Posterior vena cava (tissue), 2 donors: ENCODE measurements at places on chromosomes 2 and 18.

- DNase-seq, result no peak
Measured at GRCh38 chr2:42928692-42929545, 136.5 kb upstream of the HAAO start.

DNA sequence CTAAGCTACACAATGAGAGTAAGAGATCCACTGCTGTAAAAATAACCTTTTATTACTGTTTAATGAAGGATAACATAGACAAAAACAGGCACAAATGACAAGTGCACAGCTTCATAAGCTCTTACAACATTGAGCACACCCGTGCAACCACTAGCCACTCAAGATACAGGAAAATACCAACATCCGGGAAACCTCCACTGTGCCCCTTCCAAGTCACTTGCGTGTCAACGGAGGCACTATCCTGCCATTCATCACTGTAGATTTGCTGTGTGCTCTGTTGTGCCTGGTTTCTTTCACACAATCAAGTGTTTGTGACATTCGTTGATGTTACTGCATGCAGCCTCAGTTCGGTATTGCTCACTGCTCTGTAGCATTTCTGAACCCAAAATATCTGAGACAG lies 292.9 kb upstream of the MYT1L start:
- DNase-seq, result no peak

DNA sequence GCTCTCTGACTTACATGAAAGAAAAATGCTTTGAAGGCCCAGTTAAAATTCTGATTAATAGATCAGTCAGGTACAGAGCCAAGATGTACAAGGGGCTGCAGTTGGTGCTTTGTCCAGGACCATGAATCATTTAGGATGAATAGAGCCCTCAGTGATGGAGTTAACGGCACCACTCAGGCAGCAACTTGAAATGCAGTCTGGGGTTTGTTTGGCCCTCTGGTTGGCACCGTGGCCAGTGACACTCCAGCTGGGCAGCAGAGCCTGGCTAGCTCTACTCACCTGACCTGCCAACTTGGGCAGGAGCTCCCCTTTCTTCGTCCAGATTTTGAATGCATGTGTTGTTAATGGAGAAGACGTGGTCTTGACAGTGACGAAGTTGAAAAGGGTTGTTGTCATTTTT lies 493.0 kb upstream of the ACVR2A start:
- no peak for DNase-seq

DNA sequence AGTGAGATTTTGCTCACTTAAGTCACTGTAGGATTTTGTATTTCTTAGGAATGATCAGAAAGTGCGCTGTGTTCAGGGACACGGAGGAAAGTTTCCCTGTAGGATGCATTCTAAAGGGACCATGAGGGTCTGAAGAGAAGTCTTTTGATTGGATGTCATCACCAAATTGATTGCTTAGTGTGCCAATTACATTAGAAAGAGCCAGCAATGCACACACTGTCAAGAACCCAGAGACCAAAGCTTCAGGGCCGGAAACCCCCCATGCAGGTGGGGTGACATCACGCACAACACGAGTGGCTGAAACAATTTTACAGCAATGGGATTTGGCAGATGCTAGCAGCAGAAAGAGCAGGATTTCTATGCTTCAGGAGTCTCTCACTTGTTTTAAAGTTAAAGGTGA lies 242.4 kb downstream of the NAPG start:
- no peak for DNase-seq

GRCh38 chr2:212766921-212767320 lies 228.3 kb upstream of the ERBB4 start:
- DNase-seq, result no peak

DNA sequence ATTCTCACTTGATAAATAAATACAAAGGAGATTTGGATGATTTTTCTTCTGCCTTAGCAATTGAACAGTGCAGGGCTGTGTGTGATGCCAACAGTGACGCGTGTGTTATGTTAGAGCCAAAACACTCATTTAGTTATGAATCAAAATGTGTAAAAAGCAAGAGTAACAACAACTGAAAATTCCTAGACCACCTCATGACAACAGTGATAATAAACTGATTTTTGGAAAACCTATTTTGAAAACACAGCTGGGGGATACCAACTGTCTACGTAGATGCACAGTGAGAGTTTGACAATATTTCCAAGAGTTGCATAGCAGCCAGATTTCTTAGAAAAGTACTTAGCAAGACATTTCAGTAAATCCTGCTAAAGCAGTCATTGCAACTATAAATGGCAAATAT lies 323.9 kb downstream of the GALR1 start:
- no peak for DNase-seq

DNA sequence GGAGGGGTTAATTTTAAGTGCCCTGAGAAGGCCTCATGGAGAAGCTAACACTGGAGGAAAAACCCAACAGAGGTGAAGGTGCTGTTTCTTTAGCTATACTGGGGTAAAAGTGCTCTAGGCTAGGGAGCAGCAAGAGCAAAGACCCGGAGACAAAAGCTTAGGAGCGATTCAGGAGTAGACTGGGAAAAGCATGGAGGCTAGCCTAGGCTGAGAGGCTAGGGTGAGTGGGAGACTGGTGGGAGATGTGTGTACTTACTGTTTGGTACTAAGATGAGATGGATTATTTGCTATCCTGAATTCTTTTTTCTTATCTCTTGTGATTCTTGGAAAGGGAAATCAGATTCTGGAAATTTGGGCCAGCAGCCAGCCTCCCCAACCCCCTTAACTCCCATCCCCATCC lies 2.0 kb downstream of the GIGYF2 start:
- DNase-seq, result no peak
